ENCODE measurements at places on chromosomes 5 and 9. TPM values are rescaled to one million over a fixed set of nuclear protein-coding genes. Genes with fewer than 3 reads are reported as not detected.

- DNase-seq: no peak
- H3K4me1 ChIP-seq: no peaks in the 10 kb centered on the region
- H3K27me3 ChIP-seq: no peaks in the 10 kb centered on the region
- H3K4me3 ChIP-seq: no peak overlapping the region
These were observed 93.2 kb upstream of the GAS1 start for GRCh38 chr9:87040410-87041009.

The C9orf50 gene
- total RNA-seq: not detected

DNA sequence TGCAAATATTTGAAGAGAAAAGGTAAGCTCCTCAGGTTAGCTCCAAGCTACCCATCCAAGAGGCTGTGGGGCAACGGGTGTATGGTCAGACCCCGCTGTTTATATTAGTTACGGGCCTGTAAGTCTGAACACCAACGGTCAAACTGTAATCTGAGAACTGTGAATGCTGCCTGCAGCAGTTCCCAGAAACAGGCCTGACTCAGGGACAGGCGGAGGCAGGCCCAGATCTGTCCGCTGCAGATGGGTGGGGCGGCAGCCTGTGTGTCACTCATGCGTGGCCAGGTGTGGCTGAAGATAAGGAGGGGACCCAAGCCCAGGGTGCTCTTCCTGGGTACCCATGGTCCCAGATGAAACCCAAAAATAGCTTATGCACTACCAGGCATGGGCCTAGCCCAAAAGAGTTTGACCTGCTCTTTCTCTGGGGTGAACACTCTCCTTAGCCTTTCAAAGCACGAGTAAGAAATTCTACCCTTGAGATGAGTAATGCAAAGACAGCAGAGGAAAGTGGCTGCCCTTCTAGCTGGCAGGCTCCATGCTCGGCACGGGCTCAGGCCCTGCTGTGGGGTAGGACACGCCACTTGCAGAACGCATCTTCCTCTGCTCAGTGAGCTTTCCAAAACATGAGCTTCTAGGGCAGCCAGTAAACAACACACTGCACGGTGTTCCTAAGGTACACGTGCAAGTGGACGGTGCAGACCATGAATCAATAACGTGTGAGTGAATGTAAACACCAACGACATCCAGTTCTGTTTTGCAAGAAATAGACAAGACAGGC is 9.1 kb downstream of the UBAC1 start:
- no peak overlapping the region for H3K27ac ChIP-seq
- no peak overlapping the region for H3K4me3 ChIP-seq
- H3K27me3 ChIP-seq: no peaks in the 10 kb centered on the region
- H3K36me3 ChIP-seq: no peaks in the 10 kb centered on the region

The NIPAL4 gene
- total RNA-seq: not detected

GRCh38 chr5:107671742-107672210 is 1.0 kb upstream of the EFNA5 start:
- H3K27me3 ChIP-seq: peaks cover 29% of the 10 kb centered on the region
- peak overlapping the region; percentile 44 for H3K4me3 ChIP-seq
- peaks cover 38% of the 10 kb centered on the region for H3K4me1 ChIP-seq
- H3K36me3 ChIP-seq: no peaks in the 10 kb centered on the region
- peak overlapping the region; percentile 68 for H3K27ac ChIP-seq

GRCh38 chr5:151005950-151006576 is 14.3 kb upstream of the GPX3 start:
- H3K27ac ChIP-seq: peak overlapping the region; percentile 86
- no peaks in the 10 kb centered on the region for H3K27me3 ChIP-seq
- H3K36me3 ChIP-seq: no peaks in the 10 kb centered on the region
- H3K4me1 ChIP-seq: peaks cover 44% of the 10 kb centered on the region
- peak overlapping the region; percentile 28 for H3K4me3 ChIP-seq

- no peaks in the 10 kb centered on the region for H3K36me3 ChIP-seq
- H3K27ac ChIP-seq: no peak overlapping the region
- no peaks in the 10 kb centered on the region for H3K4me1 ChIP-seq
- no peak overlapping the region for H3K4me3 ChIP-seq
- DNase-seq: no peak
These were observed 334.4 kb downstream of the PRELID2 start for GRCh38 chr5:145500710-145501109.

DNA sequence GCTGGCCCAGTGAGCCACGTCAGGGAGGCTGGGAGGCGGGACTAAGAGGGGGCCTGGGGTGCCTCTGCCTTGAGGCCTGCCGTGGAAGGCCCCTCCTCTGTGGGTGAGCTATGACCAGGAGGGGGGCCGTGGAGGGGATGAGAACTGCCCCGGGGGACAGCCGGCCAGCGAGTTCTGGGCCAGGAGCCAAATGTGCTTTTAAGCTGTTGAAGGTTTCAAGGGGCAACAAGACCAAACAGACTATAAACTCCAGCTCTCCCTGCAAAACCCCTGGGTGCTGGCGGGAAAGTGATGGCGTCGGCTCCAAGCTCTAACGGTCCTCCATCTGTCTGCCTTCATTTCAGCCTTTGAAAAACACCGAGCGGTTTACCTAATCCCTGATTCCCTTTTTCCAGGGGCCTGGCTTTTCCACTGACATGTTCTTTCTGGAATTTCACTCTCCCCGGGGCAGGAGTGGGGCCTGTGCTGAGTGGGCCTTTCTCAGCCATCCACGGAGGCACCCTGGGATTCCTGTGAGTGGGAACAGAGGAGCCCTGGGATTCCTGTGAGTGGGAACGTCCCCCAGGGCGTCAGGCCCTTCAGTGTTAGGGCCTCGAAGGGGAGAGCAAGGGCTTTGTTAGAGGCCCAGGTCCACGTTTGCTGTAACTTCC is 65.6 kb downstream of the COL5A1 start:
- peak overlapping the region; percentile 36 for H3K27ac ChIP-seq
- DNase-seq: peak; percentile 83
- H3K27me3 ChIP-seq: no peaks in the 10 kb centered on the region
- no peaks in the 10 kb centered on the region for H3K36me3 ChIP-seq

DNA sequence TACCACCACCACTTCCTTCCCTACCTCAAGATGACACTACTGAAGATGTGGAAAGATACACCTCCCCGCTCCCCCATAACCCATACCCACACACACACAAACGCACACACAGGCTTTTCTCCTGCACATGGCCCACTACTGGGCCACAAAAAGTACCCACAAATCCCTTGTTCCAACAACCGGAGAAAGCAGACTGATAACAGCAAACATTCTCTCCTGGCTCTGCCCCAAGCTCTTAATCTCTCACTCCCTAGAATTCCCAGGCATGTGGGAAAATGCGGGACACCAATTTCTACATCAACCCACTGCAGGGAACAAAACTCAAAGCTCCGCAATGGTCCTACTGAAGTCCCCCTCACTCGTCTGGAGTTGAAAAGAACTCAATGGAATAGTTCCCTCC is 611.0 kb upstream of the KLF4 start:
- no peak overlapping the region for H3K27ac ChIP-seq
- H3K4me3 ChIP-seq: no peak overlapping the region
- no peaks in the 10 kb centered on the region for H3K27me3 ChIP-seq
- DNase-seq: no peak

GRCh38 chr9:14242150-14242805 is 71.7 kb downstream of the NFIB start:
- no peak overlapping the region for H3K27ac ChIP-seq
- DNase-seq: no peak
- H3K27me3 ChIP-seq: no peaks in the 10 kb centered on the region
- peaks cover 3% of the 10 kb centered on the region for H3K4me1 ChIP-seq
- no peak overlapping the region for H3K4me3 ChIP-seq

DNA sequence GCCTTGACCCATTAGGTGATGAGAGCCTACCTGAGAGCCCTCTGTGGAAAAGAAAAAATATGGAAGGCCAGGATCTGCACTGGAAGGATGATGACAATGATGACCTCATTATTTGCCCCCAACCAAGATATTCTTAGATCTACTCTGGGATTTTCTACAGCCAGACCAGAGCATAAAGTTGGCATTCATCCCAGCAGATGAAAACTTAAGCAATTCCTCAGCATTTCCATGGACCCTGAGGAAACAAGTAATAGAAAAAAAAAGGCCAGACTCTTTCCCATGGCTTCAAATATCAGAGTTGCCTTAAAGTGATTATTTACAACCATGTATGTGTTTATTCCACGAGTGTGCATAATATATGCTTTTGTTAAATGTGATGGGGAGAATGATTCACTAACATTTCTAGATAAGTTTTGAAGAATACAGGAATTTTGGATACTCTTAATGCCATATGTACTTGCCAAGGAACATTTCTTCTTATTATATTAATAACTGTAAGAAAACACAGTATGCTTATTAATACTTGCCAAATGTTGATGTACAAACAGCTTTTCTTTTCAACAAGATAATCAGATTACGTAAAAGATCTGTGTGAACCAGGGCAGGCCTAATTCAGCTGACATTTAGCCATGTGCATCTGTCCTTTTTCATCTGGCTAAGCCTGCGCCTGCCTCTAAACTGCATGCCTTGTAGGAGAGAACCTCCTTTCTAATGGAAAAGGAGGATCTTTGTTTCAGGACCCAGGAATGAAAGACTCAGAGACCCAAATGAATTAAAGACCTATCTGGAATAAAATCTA is 94.8 kb downstream of the ARRDC3 start:
- no peaks in the 10 kb centered on the region for H3K36me3 ChIP-seq
- H3K27me3 ChIP-seq: no peaks in the 10 kb centered on the region
- H3K27ac ChIP-seq: no peak overlapping the region
- H3K4me1 ChIP-seq: peaks cover 9% of the 10 kb centered on the region
- no peak overlapping the region for H3K4me3 ChIP-seq

DNA sequence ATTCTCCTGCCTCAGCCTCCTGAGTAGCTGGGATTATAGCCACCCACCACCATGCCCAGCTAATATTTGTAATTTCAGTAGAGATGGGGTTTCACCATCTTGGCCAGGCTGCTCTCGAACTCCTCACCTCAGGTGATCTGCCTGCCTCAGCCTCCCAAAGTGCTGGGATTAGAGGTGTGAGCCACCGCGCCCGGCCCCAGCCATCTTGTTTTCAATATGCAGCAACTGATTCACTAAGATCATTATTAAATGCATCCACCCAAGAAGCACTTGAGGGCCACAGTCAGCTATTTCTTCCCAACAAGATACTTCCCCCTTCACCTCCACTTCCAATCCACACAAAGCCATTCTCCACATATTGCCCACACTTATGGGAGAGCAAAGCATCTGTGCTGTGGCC is 115.8 kb downstream of the BNC2 start:
- no peak for DNase-seq
- no peaks in the 10 kb centered on the region for H3K27me3 ChIP-seq
- no peak overlapping the region for H3K27ac ChIP-seq
- no peaks in the 10 kb centered on the region for H3K4me1 ChIP-seq
- H3K36me3 ChIP-seq: no peaks in the 10 kb centered on the region
- no peak overlapping the region for H3K4me3 ChIP-seq
